Stimulated activated CD8-positive, alpha-beta memory T cell treated with anti-CD3 and anti-CD28 coated beads, Interleukin-4, amount 100 ng/mL, for 1 hour (primary cell): ENCODE measurements at places on chromosomes 2 and 18.

- DNase-seq, result no peak
Measured at GRCh38 chr2:208354964-208355381, 51.6 kb upstream of the PTH2R start.

GRCh38 chr2:156476850-156477206 lies 40.6 kb downstream of the GPD2 start:
- no peak for DNase-seq

DNA sequence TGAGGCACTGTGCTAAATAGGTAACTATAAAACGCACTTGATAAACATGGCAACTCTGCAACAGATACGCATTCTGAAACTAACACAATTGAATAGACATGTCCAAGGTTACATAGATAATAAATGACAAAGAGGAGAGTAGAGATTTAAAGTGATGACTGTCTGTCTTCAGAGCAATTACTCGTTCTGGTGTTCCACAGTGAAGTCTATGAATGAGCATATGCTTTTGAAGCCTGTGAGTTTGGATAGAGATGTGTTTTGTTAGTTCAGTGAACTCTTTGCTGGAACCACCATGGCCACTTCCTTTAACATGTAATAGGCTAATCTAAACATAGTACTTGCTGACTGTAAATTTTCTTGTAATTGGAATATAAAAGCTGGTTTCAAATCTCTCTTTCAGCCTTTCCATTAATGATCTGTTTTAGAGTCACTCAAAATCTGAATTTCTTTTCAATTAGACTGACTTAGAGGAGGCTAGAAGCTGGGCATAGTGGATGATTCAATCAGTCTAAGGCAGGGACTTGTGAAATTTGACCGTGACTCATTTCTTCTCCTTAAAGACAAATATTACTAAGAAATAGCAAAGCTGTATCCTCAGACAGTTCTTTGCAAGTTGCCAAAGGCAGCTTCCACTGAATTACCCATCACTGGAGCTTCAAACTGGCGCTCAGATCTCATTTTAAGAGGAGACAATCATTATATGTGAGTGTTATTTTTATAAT lies 1130.1 kb upstream of the CELF4 start:
- no peak for DNase-seq

- DNase-seq, result no peak
Measured at GRCh38 chr18:34509879-34510586, 200.1 kb upstream of the DTNA start.

DNA sequence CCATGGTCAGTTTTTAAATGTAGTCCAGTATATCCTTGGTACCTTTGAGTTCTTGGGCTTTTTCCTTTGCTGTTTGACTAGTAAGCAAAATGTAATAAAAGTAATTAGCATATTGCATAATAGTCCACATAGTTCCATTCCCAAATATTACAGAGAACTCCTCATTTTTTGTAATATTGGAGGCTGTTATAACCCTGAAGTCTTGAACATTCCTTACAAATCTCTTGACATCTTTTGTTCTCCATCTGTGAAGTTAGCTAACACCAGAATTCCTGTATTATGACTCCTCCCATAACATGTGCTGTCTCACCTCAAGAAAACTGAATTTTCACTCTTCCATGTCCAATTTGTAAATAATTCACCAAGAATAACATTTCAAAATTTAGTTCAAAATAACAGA lies 17.1 kb downstream of the CREB1 start:
- no peak for DNase-seq

- no peak for DNase-seq
Measured at GRCh38 chr2:214836568-214836967, 27.1 kb upstream of the BARD1 start.

- no peak for DNase-seq
Measured at GRCh38 chr18:74197705-74198341, 49.5 kb downstream of the TIMM21 start.

DNA sequence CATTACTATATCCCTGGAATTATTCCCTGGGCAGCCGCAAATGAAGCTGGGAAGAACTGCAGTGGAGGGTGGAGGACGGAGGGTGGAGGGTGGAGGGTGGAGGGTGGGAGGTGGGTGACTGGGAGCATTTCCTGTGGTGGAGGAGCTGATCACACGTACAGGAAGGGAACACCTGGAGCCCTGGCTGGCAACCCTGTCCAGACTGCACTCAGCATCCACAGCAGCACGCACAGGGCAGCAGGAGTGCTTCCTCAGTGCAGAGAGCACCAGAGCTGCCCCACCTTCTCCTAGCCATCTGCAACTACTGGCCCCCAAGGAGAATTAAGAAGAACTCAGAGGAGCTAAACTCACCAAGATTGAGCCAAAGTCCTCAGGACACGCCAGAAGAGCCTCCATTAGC lies 249.9 kb downstream of the EIPR1 start:
- no peak for DNase-seq

DNA sequence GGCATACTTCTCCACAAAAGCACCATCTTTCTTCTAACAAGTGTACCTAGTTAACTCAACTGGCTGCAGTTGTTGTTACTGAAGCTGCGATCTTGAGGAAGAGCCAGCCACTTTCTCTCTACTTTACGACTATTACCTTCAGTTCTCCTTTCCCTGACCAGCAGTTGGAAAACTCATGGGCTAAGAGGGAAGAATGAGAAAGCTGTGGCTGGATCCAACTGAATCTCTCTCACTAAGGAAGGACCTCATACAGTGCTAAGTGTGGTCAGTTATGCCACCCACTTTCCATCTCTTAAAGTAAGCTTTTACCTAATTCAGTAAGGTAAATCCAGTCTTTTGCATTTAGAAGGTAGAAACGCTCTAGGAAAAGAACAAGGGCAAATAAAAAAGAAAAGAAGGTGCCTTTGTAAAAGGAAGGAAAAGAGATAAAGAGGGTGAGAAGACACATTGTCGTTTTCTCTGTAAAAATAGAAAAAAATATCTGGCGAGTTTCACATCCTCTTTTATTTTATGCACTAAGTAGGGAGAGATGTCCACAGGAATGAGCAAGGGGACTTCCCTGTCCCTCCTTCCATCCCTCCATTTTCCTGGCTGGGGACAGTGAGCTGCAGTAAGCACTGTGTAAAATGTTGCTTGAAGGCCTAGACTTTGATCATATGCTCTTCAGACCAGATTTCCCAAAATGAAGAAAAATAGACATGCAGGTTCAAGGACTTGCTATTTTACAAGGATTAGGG lies 73.4 kb downstream of the PLEKHM3 start:
- DNase-seq, result no peak

DNA sequence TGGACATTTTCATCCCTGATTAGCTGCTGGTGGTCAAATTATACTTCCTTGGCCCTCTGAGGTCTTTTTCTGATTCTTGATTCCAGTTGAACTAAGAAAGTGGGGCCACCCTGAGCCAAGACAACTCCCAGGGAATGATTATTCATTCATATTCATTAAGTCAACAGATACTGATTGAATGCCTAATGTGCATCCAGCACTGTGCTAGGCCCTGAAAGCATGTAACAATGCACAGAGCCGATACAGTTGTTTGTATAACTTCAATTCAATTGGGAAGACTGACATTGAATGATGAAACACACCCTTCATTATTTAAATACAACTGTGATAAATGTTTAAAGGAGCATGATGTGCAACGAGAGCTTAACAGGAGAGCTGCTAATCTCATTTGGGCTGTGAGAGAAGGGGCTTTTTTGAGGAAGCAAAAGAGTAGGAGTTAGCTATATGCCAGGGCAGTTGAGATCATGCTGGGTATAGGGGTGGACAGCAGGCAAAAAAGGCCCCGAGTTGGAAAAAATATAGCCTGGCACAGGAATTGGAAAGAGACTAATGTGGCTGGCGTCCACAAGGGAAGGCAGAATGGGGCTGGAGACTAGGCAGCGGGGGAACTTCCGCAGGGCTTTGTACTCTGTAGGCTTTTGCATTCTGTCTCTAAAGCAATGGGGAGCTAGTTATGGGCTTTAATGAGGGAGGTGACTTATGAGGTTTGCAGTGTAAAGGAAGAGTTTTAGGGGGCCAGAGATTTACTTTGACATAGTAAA lies 57.2 kb upstream of the ACVR1 start:
- DNase-seq, result no peak

- no peak for DNase-seq
Measured at GRCh38 chr2:48674933-48675332, 57.3 kb downstream of the GTF2A1L start.

DNA sequence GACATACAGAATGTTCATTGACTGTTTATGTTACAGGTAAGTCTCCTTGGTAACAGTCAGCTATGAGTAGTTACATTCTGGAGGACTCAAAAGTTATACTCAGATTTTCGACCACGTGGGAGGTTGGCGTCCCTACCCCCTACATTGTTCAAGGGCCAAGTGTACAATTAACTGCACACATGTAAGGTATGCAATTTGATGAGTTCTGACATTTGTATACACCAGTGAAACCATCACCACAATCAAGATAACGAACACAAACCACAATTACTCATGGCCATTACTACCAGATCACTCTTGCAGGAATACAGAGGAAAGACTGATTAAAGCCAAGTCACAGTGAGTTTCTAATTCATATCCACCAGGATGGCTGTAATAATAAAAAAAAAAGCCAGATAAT lies 39.6 kb upstream of the LDLRAD4 start:
- no peak for DNase-seq

DNA sequence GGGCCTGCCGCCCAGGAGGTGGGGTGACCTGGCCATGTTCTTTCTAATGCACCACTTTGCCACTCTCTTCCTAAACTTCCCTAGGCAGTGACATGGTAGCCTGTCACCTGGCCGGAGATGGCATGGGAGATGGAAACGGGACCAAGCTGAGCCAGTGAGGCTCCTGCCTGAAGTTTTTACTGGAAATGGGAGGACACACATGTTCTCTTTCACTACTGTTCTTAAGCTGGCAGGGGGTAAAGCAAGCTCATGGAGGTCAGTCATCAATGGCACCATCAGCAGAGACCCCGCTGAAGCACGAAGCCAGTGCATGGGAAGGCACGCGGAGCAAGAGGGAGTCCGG lies 50.7 kb downstream of the ATIC start:
- no peak for DNase-seq

GRCh38 chr2:64638502-64639120 lies 15.1 kb downstream of the SERTAD2 start:
- DNase-seq, result no peak

- no peak for DNase-seq
Measured at GRCh38 chr18:1530650-1531049, 626.0 kb downstream of the ADCYAP1 start.

DNA sequence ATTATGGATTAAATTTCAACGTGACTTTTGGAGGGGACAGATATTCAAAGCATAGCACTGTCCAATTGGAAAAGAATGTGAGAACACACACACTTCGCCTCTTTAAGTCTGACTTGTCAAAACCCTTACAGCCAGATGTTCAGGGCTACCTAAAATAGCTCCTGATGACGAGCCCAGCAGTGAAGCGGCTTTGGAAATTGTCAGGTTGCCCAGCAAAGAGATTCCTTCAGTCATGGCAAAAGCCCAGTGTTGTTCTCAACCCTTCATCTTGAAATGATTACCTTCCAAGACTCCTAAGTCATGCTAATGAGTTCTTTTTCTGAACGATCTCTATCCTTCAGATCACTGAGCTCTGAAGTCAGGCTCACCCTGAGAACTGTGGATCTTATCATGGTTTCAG lies 436.6 kb downstream of the LRATD1 start:
- DNase-seq, result no peak

- DNase-seq, result no peak
Measured at GRCh38 chr2:185608799-185609198, 129.8 kb upstream of the FSIP2 start.

DNA sequence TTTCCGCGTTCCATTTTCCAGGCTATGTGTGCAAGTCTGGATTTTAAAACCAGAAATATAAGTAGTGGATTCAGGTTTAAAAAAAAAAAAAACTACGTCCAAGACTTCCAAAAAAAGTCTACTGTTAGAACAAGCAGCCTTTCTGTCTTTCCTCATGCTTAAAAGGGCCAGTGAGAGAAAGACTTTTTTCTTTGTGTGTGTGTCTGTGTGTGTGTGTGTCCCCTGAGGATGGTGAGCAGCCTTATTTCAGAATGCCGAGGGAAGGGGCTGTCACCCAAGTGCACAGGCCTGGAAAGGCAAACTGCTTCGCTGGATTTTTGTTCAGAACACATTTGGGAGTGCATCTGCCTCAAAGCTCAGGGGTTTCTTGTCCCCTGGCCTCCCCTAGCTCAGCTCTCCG lies 98.8 kb downstream of the ZBTB7C start:
- DNase-seq, result no peak

DNA sequence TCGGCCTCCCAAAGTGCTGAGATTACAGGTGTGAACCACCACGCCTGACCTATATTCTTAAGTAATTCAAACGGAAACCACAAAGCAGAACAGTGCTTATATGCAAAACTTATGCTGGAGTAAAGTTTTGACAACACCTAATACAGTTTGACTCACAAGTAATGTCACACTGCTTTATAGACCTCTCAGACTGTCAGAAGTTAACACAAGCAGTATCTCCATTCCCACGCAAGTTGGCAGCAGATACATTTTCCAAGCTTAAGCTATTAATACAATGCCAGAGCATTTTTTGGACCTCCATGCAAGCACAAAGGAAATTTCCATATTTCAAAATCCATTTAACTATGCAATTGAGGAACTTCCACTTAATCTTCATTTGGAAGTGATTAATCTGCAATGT lies 21.0 kb upstream of the SANBR start:
- DNase-seq, result no peak

GRCh38 chr2:85746321-85747004 lies 7.3 kb upstream of the ATOH8 start:
- no peak for DNase-seq

- no peak for DNase-seq
Measured at GRCh38 chr2:181621779-181622490, 35.0 kb downstream of the CERKL start.

GRCh38 chr18:36769172-36769571 lies 59.6 kb downstream of the TPGS2 start:
- no peak for DNase-seq

GRCh38 chr2:15122915-15123314 lies 438.2 kb downstream of the NBAS start:
- no peak for DNase-seq

GRCh38 chr2:240364582-240364960 lies 70.9 kb upstream of the GPC1 start:
- DNase-seq, result no peak

GRCh38 chr2:239040152-239040761 lies 192.4 kb downstream of the TWIST2 start:
- DNase-seq, result no peak

GRCh38 chr2:196609806-196610205 lies 29.7 kb upstream of the CCDC150 start:
- no peak for DNase-seq

GRCh38 chr18:74689251-74689650 lies 91.6 kb downstream of the ZNF407 start:
- no peak for DNase-seq

- DNase-seq, result no peak
Measured at GRCh38 chr18:55462652-55463051, 125.3 kb downstream of the TCF4 start.

DNA sequence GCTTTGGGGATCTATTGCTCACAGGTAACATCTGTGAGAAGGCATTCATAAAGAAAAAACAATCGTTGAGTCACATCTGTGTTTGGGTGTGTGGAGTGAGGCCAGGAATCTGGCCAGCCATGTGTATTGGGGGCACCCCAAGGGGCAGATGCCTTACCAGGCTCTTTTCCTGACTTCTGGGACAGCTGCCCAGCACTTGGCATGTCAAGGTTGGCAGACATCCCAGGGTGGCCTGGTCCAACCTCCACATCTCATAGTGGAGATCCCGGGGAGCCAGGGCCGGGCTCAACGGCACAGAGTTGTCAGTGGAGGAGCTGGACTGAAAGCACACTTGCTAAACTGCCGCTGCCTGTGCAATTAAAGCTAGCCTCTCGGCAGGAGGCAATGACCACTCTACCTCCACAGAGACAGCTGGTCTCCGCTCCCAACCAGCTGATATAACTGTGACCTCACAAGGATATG lies 75.3 kb upstream of the MGAT4A start:
- DNase-seq, result no peak

- DNase-seq, result no peak
Measured at GRCh38 chr2:128234613-128235012, 84.1 kb downstream of the HS6ST1 start.
